ENCODE measurements at places on chromosomes 16 and 17.

DNA sequence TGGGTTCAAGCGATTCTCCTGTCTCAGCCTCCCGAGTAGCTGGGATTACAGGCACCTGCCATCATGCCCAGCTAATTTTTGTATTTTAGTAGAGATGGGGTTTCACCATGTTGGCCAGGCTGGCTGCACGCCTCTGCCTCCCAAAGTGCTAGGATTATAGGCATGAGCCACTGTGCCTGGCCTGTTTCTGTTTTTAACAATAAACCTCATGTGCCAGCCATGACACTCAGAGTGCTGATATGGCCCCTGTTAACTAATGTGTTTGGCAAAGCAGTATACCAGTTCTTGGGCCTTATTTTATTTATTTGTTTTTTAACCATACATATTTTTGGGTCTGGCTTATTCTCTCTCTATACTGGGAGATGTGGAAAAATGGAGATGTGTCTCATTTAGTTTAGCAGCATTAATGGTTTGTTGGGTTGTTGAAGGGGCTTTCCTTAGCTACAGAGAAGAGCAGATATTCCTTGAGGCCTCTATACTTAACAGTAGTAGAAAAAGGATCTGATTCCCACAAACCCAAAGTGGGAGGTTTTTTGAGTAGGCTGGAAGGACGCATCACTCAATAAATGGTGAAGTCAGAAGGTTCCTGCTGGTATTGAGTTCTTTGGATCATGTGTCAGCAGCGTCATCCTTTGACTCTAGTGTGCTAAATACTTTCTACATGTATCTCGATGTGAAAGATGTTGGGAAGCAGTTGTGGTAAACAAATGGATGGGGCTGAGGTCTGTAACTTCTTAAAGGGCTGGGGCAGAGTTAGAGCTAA, 16.2 kb upstream of the CDK5R1 start:
- DNase-seq: no peak

GRCh38 chr16:24504472-24505345, 34.7 kb upstream of the RBBP6 start:
- peak; percentile 32 for DNase-seq

DNA sequence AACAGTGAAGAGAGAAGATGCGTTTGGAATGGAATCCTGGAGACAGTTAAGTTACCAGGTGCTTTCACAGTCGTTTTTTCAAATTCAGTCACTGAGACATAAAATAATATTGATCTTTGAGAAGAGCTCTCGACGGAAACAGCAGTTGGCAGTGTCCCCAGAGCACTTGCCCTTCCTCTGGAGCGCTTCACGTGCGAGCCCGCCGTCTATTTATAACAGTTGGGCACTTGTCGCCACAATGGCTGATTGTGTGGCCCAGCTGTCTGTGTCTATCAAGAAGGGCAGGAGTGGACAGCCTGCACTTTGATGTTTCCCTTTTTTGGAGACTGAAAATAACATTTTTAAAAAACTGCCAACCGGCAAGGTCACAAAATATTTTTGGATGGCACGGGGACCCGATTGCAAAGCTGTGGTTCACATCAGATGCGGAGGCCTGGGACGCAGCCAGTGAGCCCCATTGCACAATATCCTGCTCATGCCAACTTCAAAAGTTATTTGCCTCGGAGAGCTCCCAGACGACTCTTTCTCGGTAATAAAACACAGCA, 62.9 kb downstream of the ADCY9 start:
- DNase-seq: no peak

- no peak for DNase-seq
Observed at GRCh38 chr16:25419153-25419552, 161.5 kb upstream of the ZKSCAN2 start.
